Stimulated activated CD8-positive, alpha-beta memory T cell treated with anti-CD3 and anti-CD28 coated beads, Interleukin-7, amount 100 ng/mL, for 1 hour (primary cell): ENCODE measurements at places on chromosomes 6 and 20.

DNA sequence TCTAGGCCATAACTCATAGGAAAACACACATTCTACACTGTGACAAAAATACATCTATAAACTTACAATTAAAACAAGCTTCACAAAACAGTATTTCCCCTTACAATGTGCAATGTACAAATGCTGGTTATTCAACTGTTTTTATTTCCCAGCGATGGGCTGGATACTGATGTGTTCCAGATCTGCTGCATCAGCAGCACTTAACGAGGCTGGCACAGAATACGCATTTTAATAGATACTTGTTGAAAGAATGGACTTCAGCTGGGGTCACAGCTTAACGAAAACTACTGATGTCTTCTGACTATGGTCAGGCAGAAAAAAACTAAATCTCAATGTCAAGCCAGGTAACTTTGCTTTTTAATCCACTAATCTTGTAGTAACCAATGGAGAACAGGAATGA, 70.9 kb downstream of the B4GALT5 start:
- DNase-seq, result no peak

DNA sequence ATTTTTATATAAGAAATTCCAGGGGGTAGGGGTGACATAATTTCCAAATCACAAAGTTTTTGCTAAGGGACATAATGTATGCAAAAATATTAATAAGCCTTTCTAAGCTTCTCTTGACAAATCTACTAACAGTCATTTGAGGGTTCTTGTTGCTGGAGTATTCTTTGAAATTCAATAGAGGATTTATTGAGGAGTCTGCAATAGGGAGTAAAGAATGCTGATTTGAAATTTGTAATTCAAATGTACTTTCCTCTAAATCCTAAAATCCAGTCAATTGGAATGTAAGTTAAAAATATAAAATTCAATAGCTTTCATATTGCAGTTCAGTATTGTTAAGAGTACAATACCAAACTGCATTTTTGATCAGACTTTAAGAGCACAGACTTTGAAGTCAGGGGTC, 17.1 kb upstream of the LCA5 start:
- no peak for DNase-seq

GRCh38 chr20:63819224-63819921, 11.7 kb downstream of the ZBTB46 start:
- no peak for DNase-seq

DNA sequence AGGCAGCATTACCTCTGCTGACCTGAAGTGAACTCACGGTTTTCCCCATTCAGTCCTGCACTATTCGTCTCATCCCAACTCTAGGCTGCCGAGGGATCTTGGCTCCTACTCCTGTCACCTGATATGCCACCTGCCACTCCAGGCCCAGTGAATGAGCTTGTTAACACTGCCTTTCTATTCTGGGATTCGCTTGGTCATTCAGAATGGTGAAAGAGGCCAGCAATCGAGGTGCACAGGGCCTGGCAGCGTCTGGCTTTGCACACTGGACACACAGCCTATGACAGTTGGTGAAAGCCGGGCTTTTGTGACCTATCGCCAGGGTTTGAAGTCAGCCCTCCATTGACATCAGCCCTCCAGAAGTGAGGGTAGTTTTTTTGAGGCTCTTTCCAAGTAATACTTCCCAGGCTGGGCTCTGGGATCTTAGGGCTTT, 59.3 kb upstream of the MYL9 start:
- DNase-seq, result no peak

- no peak for DNase-seq
These were observed 108.1 kb downstream of the CEBPB start for GRCh38 chr20:50298554-50299324.
